Spinal cord (tissue), 10 donors: ENCODE measurements at places on chromosomes 16 and 17.

DNA sequence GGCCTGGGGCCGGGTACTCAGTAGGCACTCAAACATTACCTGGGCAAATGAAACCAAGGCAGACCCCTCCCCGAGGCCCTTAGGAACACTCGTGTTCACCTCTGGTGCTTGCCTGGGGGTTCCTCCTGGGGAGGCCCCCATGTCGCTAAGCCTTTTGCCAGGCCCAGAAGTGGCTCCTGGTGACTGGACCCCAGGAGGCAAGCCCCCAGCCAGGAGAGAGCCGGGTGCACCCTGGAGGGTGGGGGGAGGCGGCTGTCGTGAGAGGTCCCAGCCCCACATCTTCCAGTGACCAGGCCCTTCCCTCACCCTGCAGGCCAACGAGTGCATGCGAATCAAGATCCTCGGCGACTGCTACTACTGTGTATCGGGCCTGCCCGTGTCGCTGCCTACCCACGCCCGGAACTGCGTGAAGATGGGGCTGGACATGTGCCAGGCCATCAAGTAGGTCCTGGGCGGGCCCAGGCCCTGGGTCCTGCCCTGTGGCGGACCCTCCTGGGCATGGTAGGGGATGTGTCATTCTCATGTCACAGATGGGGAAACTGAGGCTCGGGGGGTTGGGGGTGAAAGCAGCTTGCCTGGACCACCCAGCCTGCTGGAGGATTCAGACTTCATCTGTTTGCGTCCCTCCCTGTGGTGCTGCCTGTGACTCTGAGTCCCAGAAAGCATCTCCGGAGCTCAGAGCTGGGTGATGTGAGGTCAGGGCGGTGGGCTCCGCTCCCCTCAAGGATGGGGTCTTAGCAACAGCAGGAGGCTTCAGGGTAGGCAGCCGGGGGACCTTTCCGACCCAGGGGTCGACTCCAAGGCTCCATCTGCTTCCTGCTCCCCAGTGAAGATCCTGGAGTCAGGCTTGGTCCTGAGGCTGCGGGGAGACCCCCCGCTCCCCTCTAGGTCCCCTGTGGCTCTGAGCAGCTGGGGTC is 32.5 kb downstream of the ADCY7 start:
- DNase-seq = no peak

DNA sequence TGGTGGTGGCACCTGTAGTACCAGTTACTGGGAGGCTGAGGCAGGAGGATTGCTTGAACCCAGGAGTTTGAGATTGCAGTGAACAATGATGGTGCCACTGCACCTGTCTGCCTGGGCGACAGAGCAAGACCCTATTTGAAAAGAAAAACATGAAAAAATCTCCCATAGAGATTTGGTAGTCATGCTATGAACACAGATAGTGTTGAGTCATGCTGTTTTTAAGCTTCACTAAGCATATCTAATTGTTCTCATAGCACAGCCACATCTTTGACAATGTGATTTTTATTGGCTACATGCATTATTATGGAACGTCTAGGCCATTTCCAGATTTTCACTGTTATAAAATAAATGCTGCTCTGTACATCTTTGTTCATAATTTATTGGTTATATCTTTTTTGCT is 6.0 kb downstream of the IL34 start:
- DNase-seq = no peak

- DNase-seq = peak; percentile 1
Observed at GRCh38 chr17:41895617-41896016, 23.1 kb downstream of the ACLY start.

DNA sequence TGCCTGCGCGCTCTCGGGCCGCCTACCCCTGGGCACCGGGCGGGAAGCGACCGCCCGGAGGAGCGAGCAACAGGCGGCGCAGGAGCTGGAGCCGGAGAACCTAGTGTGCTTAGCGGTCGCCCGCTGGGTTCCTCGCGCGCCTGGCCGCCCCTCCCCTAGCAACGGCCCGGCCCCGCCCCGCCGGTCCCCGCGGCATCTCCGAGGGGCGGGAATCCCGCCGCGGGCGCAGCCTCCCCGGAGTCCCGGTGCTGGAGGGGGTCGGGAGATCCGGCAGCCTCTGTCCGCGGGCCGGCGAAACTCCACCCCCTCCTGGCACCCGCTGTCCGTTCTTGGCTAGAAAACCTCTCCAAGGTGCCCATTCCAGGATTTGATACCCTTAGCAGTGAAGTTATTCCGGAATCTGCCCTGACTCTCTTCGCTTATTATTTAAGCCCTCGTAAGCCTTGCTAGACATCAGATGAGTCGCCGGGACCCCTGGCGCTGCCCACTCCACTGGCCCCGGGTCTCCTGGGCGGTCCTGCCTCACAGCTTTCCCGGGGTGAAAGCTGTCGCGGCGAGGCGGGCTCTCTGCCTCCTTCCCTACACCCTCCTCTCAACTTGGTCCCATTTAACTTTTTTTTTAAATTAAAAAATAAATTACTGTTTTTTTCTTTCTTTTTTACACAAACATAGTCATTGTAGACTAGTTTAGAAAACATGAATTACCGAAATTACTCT is at the start of gene RPRML:
Gene RPRML, minus strand, starts transcription at position 107 of the 717 bp plus-strand sequence. CDS start 246 bp downstream, outside the sequence.
- DNase-seq = no peak

DNA sequence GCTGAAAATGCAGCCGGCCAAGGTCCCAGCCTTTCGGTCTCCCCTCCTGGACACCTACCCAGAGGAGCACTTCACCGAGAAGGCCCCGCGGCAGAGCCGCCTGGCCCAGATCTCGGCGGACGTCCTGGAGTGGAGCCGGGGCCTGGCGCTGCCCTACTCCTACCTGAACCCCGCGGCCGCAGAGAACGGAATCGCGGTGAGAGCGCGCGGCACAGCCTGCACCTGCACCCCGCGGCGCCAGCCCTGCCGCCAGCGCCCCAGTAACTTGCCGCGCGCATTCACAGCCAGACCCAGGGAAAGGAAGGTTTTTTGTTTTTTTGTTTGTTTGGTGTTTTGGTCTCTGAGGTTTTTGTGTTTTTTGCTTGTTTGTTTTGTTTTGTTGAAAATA is 15.2 kb downstream of the ALOX12B start:
- DNase-seq = no peak
